ENCODE measurements at places on chromosomes 4 and X.

DNA sequence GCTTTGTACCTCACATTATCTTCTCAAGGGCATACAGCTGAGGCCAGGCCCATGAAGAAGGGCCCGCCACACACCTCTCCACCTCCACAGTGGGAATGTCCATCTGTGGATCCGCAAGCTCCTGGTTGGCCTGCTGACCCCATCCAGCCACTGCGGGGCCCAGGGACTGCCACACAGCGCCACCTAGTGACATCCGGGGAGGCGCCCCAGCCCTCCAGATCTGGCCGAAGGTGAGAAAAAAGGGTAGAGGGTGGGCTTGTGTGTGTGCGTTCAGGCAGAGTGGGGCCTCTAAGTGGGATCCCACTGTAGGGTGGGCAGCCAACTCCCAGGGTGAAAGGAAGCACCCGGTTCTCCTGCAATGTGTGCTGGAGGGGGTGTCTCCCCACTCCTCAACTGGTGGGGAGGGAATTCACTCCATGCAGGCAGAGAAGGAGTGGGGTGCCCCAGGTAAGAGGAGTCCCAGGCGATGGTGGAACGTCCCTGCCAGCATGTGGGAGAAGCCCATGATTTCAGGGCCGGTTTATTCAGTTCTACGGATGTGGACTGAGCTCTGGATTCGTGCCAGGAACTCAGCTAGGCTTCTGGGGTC lies 117.3 kb downstream of the ENPP6 start:
- no peak for DNase-seq

DNA sequence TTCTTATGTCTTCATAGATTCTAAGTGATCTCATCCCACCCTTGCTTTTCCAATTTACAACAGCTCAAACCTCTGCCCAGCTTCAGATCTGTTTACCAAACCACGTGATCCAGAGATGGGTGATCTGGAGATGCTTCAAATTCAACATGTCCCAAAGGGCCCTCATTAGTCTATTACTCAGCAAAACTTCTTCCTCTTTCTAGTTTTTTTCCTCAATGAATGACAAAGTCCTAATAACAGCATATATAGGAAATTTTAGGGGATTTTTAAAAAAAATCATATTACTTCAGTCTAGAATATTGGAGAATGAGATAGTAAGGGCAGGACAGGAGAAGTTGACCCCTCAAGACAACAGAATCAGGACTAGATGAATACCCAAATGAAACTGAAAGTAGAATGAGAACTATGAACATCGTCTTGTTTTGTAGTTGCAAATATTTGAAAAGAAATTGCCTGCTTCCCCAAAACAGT lies 127.1 kb downstream of the CFAP299 start:
- no peak for DNase-seq

DNA sequence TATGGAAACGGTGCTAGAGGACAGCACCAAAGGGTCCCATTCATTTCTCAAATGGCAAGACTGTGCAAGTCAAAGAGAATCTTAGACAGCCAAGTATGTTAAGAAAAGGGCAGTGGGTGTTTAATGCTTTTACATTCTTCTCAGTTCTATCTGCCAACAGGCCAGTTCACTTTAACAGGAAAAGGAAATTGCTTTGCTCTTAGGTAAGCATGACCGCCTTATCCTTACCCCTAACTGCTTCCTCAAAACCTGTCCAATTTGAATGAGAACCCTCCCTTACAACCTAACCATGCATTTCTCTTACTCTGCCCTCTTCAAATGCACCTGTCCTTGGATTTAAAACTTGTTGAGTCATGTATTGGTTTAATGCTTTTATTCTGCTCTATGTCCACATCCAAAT lies 44.5 kb upstream of the BLTP1 start:
- DNase-seq, result no peak

GRCh38 chr4:71253545-71253944 lies 85.3 kb upstream of the SLC4A4 start:
- no peak for DNase-seq

DNA sequence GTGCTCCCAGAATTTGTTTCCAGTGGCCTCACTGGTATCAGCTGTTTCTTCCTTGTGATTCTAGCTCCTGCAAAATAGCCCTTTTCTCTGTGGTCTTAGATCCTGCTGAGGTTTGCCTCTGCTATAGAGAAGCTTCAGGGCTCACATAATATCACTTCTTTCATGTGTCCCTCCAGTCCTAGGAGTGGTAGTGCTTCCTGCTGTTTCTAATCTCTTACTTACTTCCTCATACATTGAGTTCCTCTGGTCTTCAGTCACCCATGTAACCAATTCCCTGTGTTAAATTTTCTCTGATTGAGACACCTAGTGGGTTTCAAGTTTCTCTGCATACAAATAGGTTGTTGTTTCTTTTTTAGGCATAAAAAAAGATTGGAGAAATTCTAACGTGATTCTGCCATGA lies 1567.9 kb downstream of the ARAP2 start:
- no peak for DNase-seq
